ENCODE measurements at places on chromosomes 2 and 18.

DNA sequence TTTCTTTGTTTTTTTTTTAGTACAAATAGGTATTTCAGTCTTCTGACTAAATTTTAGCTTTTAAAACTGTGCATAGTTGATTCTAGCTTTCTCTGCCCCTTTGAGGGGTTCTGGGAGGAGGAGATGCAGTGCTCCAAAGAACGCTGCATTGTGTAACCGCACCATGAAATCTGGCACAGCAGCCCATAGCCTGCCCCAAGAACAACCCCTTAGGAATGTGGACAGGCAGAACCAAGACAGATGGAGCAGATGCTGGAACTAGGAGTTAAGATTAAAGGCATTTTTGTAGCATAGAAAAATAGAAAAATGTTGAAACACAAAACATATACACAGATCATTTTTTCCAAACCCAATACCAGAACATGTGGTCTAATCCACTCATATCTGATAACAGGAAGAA lies 187.5 kb downstream of the SCG2 start:
- no peak for DNase-seq

GRCh38 chr2:66602341-66602740 lies 167.4 kb downstream of the MEIS1 start:
- DNase-seq = no peak

GRCh38 chr2:45652090-45653031 lies 886 bp downstream of the PRKCE start:
- no peak for DNase-seq

GRCh38 chr18:74395648-74396154 lies 61.4 kb downstream of the DIPK1C start:
- no peak for DNase-seq

GRCh38 chr2:8049176-8049575 lies 632.7 kb upstream of the ID2 start:
- no peak for DNase-seq

DNA sequence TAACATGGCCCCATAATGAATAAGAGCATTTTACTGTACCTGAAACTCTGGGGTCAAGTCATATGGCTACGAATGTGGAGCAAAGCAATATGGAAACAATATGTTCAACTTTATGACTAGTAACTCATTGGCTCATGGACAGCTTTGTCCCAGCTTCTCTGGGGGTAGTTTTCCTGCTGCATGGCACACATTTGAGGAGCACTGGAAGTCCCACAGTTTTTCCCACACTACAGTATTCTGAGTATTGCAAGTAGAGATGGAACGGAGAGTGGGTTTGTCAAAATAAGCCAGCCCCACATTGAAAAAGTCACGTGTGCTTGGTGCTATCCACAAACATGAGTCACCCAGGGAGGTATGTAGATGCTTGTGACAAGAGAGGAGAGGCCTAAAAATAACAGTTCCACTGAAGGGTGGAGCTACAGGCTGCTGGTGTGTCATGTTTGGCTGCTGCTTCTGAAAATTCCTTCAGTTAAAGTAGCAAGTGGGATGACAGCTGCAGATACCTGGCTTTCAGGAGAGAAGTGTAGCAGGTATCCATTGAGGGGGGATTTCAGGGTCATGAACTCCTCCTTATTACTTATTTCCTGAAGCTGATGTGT lies 48.2 kb upstream of the CTAGE1 start:
- no peak for DNase-seq

GRCh38 chr2:40466935-40467572 lies 15.2 kb upstream of the SLC8A1 start:
- no peak for DNase-seq
